Activated CD4-positive, alpha-beta T cell treated with anti-CD3 and anti-CD28 coated beads, Interleukin-2, amount 50 U/mL, for 4 hours (primary cell): ENCODE measurements at places on chromosomes 5 and 9.
A peak's percentile ranks its signal among the peaks of the same experiment; 100 is the strongest.

DNA sequence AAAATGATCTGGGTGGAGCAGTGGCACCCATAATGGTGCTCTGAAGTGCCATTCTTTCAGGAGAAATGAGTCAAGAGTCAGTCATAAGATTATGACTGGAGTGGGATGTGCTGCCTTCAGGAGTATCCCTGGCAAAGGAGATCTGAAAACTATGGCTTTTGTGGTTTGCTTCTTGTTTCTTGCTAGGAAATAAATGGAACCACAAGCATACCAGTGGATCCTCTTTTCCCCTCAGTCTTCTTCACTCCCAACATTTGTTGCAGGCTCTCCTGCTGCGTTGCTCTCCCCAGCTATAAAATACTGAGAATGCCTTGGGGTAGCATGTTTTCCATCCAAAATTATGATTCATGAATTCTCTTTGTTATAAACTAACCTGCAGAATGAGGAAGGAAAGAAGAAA is 199.1 kb downstream of the NNT start:
- DNase-seq, result no peak

DNA sequence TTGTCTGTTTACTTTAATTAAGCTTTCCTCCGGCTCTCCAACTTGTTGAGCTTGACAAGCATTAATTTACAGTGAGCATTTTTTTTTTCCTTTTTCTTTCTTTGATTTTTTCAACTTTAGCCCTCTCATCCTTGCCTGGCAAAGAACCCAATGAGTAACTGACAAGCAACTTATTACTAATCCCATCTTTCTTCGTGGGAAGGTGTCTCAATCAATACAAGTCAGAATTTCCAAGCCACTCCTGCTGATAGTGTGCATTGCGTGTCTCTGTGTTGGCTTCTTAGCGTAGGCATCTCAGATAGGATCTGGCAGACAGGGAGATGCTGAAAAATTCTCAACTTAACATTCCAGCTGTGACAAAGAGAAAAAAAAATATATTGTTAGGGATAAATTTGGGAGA is 527.7 kb upstream of the WWC1 start:
- DNase-seq, result no peak

DNA sequence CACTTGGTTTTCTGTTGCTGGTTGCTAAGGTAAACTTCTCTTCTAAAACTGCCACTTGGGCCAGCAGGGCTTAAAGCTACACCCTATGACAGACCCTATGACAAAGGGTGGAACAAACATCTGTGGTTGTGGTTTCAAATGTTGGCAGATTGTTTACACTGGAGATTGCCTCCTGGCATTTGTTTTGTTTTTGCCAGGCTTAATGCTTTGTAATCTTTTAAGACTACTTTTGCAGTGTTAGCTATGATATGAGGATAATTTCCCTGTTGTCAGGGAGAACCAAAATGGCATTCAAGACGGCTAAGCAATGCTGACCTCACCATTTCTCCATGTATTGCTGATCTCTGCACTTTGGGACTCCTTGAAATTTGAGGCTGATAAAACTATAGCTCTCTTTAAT is 50.3 kb downstream of the MAMDC2 start:
- no peak for DNase-seq

DNA sequence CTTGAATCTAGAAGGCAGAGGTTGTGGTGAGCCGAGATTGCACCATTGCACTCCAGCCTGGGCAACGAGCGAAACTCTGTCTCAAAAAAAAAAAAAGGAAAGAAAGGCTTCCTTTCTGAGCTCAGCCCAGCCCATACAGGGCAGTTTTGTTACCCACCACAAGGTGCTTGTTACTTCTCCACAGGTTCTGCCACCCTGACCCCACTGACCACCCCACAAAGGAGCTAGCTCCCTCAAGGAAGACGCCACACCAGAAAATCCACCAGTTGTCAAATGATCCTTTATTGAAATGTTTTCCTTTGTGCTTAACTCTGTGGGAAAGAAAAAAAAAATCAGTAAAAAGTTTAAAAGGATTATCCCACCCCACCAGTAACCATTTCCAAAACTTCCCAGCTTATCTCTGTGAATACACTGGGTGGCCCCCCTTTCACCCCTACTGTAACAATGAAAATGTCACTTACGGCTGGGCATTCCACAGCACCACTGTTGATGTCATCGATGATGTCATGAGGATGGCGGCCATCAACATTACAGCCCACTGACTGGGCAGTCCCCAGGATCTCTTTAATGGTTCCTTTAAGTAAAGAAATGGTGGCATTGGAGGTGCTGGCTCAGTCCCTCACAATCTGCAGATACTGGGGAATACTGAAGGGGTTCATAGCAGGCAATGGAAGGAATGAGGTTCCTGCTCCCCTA is 3.6 kb downstream of the RPL12 start:
- no peak for DNase-seq

GRCh38 chr9:82570226-82570625 is 492.7 kb downstream of the RASEF start:
- DNase-seq, result no peak

GRCh38 chr9:131310833-131311554 is 21.5 kb downstream of the PLPP7 start:
- peak; percentile 42 for DNase-seq

GRCh38 chr9:130287736-130288135 is 22.2 kb downstream of the HMCN2 start:
- DNase-seq, result no peak

- DNase-seq, result no peak
These were observed 31.7 kb downstream of the UGCG start for GRCh38 chr9:111928359-111928720.

DNA sequence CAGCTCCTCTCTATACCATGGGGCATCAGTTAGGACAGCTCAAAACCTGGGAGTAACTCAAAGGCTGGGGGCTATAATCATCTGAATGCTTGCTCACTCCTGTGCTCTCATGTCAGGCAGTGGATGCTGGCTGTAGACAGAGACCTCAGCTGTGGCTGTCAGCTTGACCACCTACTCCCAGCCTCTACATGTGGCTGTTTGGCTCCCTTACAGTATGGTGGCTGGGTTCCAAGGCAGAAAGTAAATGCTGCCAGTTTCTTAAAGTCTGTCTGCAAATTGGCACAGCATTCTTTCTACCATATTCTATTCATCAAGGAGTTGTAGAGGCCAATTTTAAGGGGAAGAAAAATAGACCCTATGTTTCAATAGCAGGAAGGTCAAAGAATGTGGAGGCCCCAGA is 66.9 kb downstream of the TMC1 start:
- no peak for DNase-seq

GRCh38 chr5:65021527-65022226 is 252.9 kb downstream of the CWC27 start:
- DNase-seq, result no peak

DNA sequence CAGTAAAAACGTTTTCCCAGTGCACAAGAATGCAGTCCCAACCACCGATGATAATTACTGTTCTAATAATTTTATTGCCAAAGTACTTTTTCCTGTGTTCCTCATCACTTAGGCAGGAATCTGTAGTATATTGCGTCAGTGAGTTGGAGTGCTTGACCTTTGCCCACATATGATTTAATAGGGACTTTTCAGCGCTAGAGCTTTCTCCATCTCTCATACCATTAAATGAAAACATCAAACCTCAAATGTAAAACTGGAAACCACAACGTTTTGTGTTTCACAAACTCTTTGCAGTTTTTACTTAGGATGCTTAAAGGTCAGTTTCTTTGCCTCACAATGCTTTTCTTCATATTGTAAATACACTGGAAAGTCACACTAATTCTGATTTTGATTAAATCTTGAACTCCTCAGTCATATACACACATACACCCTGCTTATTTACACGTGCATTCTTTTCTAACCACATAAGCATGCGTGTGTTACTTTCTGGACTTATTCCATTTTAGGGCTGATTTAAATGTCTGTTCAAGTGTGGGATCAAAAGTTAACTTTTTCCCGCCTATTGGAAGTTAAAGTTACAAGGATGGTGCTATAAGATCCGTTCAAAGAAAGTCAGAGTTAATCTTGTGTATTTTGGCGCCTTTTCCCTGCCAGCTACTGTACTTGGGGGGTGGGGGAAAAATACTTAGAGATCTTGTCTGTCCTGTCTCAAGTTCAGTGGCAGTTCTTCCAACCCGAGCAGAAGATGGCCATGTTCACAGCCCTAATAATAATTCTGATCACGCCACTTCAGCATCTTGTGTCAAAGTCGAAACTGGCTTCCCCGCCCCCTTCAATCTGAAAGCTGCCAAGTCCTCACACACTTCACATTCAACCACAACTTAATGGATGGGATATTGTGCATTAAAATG is 6.6 kb upstream of the NFIB start:
- DNase-seq, result no peak

GRCh38 chr9:127172066-127172707 is 49.8 kb upstream of the ANGPTL2 start:
- no peak for DNase-seq
